Ammon's horn (tissue), 1 donor: ENCODE measurements at places on chromosomes 7 and 10.

GRCh38 chr7:157890921-157891401 lies 554.2 kb downstream of the DNAJB6 start:
- DNase-seq = no peak

DNA sequence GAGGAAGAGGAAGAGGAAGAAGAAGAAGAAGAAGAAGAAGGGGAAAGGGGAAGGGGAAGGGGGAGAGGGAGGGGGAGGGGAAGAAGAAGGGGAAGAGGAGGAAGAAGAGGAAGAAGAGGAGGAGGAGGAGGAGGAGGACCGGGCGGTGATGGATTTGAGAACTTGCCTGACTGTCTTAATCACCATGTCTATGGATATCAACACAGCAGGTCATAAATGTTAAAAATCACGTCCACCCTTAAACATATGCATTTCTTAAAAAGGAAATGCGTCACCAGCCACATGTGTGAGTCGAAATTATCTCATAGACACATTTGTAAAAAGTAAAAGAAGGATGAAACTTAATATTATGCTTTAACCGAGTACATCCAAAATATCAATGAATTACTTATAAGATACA lies 42.1 kb upstream of the INSIG1 start:
- no peak for DNase-seq

DNA sequence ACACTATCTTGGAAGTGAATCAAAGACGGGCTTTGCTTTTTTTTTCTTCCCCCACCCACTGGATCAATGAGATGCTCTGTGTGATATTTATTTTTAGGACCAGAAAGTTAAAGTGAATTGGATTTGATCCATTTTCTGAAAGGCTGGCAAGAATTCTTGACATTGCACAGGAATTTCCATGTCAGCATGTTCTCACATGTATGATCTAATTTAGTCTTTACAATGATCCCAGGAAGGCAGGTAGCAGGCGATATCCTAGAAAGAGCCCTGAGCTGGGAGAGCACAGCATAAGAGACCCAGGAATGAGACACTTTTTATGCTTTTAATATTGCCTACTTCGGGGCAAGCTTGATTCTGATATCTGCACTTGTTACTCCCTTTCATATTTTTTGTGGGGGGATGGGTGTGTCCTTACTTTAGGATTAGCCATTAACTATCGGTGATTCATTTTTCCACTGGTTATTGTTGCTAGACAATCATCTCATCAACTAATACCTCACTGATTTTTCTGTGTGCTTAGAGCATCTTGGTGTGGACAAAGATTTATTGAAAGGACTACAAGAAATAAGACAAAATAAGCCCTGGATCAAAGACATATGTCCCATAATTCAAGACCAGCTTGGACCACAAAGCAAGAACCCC lies 58.1 kb downstream of the NRP1 start:
- DNase-seq = no peak

DNA sequence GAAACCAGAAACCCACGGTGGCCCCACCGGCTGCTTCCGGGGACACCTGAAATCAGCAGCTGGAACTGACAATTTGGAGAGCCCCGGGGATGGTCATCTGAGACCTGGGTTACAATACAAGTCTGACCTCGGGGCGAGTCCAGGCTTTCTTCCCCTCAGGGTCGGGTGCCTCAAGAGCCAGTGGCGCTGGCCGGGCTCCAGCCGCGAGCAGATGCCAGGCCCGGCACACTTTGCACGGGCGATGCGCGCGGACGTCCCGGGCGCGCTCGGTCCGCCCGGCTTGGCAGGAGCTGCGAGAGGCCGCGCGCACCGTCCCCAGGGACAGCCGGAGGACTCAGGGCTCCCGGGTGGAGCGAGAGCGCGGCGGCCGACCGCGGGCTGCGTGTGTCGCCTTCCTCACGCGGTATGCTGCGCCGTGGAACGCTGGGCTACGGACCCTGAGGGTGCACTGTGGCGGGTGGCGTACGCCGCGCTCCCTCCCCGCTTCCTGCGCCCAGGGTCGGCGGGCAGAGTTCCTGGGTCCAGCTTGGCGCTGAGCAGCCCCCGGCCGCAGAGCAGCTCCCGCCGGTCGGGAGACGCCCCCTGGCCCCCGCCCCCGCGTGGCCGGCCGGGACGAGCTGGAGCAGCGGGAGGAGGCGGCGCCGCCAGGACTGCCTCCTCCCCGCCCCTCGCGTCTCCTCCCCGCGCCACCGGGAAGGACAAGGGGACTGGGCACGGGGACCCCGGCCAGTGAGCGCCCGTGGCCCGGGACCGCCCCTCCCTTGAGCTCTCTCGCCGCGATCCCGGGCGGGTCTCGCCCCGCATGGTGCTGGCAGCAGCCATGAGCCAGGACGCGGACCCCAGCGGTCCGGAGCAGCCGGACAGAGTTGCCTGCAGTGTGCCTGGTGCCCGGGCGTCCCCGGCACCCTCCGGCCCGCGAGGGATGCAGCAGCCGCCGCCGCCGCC lies at the start of gene RBM20:
TSS of gene RBM20 (plus strand) at position 684 of the 945 bp plus-strand sequence. CDS start at position 803, 119 bp downstream.
- DNase-seq = no peak

GRCh38 chr7:151006590-151007300 lies 15.9 kb downstream of the NOS3 start:
- DNase-seq = no peak

DNA sequence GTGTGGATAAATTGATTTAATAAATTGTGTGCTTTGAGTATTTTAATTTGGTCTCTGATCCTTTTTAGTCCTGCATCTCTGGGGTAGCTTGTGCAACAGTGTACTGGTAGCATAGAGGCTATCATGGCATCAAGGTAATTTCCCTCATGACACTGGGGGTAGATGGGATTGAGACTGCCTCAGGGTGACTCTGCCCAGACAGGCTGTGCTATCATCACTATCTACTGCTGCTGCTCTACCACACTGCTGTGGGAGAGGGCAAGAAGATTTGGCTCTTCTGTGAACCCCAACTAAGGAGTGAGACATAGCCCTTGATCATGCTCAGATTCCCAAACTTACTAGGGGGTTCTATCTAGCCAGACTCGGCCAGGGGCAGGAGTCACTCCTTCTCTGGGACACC lies 43.6 kb upstream of the JAZF1 start:
- no peak for DNase-seq

DNA sequence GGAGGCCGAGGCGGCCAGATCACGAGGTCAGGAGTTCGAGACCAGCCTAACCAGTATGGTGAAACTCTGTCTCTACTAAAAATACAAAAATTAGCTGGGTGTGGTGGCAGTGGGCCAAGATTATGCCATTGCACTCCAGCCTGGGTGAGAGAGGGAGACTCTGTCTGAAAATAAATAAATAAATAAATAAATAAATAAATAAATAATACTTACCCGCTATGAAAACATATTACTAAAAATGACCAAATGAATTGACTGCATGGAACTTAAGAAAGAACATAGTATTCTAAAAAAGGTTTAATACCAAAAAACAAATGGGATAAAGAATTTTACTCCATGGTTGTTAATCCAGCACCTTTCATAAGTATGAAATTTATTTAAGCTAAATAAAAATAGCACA lies 305.0 kb downstream of the GATA3 start:
- DNase-seq = no peak

DNA sequence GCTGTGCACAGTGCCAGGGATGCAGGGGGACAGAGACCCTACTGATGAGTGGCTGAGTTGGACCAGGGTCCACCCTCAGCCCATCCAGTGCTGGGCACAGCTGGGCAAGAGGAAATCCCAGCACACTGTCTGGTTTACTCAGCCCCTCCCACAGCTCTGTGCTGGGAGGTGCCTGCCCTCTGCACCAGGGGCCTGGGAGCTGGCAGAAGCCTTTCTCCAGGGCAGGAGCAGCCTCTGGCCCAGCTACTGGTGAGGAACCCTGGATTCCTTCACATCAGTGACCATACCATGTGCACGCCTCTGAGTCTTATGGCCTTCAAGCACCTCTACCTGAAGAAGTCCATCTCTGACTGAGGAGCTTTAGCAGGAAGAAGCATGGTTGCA lies 25.9 kb upstream of the C10orf71 start:
- no peak for DNase-seq

GRCh38 chr7:618539-619367 lies 99.1 kb upstream of the PDGFA start:
- peak; percentile 56 for DNase-seq

- DNase-seq = no peak
These were observed 213.4 kb upstream of the CDC14C start for GRCh38 chr7:48710995-48711394.

- DNase-seq = no peak
These were observed 21.5 kb downstream of the BTAF1 start for GRCh38 chr10:91944880-91945630.

DNA sequence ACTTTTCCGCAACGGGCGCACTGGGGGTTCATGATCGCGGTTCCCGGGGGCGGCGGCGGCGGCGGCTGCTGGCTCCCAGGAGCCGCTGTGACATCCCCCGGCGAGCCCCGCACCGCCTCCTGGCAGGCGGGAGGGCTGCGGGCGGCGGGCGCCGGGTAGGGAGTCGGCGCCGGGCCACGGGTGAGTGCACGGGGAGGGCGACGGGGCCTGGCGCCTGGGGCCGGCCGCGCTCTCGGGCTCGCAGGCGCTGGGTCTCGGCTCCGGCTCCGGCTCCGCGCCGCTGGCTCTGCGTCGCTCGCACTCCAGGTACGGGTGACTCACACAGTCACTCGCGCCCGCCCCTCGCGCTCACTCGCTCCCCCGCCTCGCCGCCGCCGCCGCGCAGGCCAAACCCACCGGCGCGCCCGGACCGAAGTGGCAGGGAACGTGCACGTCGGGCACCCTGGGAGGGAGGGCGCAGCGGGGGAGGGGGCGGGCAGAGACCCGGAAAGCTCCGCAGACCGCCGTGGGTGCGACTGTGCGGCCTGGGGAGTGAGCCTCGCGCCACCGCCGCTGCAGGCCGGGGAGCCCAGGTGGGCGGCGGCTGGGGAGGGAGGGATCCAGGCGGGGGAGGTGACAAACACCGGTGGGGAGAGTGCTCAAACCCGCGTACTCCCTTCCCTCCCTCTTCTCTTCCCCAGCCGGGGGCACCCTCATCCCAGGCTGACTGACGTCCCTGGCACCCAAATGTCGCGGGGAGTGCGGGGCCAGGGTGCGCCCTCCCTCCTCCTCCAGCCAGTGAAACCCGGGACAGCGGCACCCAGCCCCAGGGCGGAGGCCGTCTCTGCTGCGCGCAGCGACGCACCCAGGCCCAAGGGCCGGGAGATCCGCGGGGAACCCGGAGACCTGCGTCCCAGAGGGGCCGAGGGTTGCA lies 276.9 kb upstream of the NEBL start:
- peak; percentile 63 for DNase-seq

DNA sequence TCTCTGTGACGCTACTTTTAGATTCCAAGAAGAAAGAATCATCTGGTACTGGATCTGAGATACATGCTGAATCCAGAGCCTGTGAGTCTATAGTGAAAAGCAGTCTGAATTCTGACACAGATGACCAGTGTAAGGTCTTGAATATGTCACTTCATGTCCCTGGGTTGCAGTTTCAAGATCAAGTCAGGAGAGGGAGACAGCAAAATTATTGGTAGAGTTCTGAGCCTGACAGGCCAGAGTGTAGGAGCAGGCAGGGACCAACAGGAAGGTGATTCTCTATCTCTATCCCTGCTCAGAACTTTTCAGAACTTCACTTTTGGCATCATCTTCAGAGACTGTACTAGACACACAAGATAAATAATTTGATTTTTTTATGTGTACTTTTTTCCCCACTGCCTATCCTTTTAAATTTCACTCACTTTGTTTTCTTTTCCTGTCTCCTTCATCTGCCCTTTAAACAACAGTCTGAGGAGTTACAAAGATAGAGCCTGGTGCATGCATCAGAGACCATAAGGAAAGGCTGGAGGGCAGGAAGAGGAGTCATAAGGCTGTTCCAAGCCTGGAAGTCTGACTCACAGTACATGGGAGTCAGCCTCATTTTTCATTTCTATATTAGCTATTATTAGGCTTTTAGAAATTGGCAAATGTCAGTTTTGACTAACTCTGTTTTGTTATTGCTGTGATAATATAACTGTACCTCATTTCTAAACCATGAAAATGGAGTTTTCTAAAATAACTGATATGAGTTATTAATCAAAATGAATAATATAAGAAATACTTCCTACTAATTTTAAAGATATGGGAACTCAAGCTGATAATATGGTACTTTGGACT lies 120.2 kb upstream of the TMEM229A start:
- peak; percentile 75 for DNase-seq

- DNase-seq = no peak
These were observed 113.8 kb upstream of the ITGB1 start for GRCh38 chr10:33071857-33072256.

GRCh38 chr10:18362892-18363291 lies 222.7 kb downstream of the CACNB2 start:
- no peak for DNase-seq

- no peak for DNase-seq
These were observed 355.1 kb upstream of the MBL2 start for GRCh38 chr10:53127686-53128085.

- peak; percentile 31 for DNase-seq
These were observed 16.2 kb upstream of the SLC26A4 start for GRCh38 chr7:107644309-107644974.

- DNase-seq = no peak
These were observed 787 bp downstream of the CCL26 start for GRCh38 chr7:75771224-75771623.

GRCh38 chr10:86646933-86647332 lies 7.4 kb upstream of the OPN4 start:
- DNase-seq = no peak

- no peak for DNase-seq
These were observed 184.4 kb upstream of the LYZL2 start for GRCh38 chr10:30813872-30814481.
